ENCODE measurements at places on chromosomes 6 and 20.

- DNase-seq, result no peak
Measured at GRCh38 chr6:156832669-156833068, 55.5 kb downstream of the ARID1B start.

- DNase-seq, result no peak
Measured at GRCh38 chr20:39661833-39662232, 699.7 kb downstream of the DHX35 start.

DNA sequence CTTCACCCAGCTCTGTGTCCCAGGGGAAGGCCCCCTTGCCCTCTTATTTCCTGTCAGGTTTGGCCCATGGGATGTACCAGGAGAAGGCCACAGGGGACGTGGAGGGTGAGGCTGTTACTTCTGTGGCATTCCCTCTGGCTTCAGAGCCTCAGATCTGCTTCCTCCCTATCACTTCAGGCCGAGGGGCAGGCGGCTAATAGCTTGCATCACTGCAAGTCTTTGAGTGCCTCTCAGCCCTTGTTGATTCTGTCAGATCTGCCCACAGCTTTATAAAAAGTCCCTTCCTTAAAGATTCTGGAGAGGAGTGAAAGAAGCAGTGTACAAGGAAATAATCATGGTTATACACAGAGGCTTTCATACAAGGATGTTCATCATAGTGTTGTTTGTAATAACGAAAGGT lies 86.9 kb downstream of the LRFN2 start:
- DNase-seq, result no peak

GRCh38 chr6:43402820-43403219 lies 24.5 kb upstream of the ABCC10 start:
- DNase-seq, result no peak

DNA sequence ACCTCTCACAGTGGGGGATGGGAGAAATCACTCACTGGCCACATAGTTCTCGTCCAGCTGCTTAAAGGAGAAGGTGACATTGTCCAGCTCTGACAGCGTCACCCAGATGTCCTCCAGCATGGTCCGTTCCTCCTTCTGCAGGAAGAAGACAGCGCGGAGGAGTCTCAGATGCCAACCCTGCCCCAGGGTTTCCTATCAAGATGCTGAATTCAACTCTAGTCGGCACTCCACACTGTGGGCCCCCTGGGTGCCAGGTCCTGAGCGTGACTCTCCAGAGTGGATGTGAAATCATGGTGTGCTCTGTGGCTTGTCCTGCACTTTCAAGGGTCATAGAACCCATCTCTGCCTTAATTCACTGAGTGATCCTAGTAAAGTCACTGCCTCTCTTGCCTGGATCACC lies 193.2 kb downstream of the PREX1 start:
- DNase-seq, result no peak

DNA sequence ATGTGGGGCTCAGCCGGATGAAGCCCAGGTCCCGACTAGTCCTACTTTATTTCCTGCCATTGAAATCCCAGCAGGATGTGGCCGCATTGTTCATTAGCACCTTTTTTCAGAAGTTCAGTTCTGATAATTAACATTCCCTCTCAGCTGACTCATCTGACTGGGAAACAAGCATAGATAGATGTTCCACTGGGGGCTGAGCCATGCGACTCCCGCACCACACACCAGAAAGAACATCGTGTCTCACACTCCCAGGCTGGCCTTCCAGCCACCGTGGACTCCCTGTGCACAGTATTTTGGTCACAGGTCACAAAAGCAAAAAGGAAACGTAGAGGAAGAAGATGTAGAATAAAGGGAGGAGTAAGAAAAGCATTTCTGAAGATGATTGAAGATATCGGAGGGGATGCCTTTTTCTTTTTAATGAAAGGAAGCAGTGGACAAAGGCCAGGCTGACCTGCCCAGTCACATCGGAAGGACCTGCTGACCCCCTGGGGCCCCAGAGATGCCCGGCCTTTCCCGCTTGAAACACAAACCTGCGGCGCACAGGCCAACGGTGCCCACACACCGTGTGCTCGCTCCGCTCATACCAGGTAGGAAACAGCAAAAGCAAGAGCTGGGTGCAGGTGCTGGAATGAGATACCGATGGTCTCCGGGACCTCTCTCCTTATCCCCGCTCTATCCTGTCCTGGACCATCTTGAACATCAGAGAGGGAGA lies 11.8 kb downstream of the RPS6KA2 start:
- no peak for DNase-seq

GRCh38 chr6:30820193-30820592 lies 64.1 kb upstream of the DDR1 start:
- DNase-seq, result no peak

Measured in amygdala (tissue), 56 donors.